ENCODE measurements at places on chromosomes 12 and 14.

- peak; percentile 75 for DNase-seq
Observed at GRCh38 chr12:3885277-3886094, 12.3 kb upstream of the PARP11 start.

DNA sequence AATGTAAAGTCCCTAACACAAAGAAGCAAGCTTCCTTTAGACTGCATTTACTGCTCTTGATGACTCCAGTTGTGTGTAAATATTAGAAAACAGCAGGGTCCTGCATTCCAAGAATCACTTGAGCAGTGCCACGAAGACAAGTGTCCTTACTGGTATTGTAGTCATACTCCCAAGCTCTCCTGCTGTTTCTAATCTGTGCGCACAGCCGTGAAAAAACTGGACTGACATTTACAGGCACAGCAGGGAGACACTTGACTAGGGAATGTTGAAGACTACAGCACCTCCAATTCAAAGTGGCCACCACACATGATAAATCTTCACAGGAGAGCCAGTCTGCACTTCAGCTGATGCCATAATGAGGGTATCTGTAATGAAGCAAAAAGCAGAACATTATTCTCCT, 91.4 kb downstream of the VRK1 start:
- no peak for DNase-seq

- no peak for DNase-seq
Observed at GRCh38 chr14:90354551-90355298, 23.0 kb upstream of the NRDE2 start.

- DNase-seq: peak; percentile 93
Observed at GRCh38 chr14:20662968-20663732, 21.2 kb upstream of the RNASE4 start.

GRCh38 chr12:39643052-39643451, 23.4 kb upstream of the ABCD2 start:
- DNase-seq: no peak

DNA sequence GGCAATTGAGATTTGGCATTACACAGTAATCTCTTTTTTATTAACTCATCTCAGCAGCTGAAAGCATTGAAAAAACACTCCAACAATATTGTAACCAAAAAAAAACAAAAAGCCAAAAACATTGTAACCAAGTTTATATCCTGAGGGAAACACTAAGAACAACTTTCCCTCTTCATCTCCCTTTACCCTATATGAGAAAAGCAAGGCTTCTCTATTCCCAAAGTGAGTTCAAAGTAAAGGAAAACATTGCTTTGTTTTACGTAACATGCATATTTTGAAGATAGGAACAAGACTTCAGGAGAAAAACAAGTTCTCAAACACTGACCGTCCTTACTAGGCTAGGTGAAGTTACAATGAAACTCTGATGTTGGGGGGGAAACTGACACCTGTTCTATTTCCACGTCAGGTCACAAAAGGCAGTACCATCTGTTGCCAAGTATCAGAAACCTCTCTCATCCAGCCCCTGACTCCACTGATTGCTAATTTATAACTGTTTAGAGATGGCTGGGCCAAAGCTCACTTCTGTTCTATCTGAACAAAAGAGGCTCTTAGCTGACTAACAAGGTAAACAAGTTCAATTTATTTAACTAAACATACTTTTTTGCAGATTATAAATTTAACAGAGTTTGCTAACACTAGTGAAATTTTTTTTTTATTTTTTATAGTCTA, 67.9 kb upstream of the PLXNC1 start:
- DNase-seq: no peak

GRCh38 chr12:95626854-95627253, 75.6 kb upstream of the USP44 start:
- DNase-seq: no peak
